Kasumi-1 (cell line): ENCODE measurements at places on chromosomes 5 and 9.

- DNase-seq: peak; percentile 73
These were observed 83.7 kb downstream of the GALNT10 start for GRCh38 chr5:154273963-154274827.

GRCh38 chr5:111447099-111447498 is 65.2 kb downstream of the STARD4 start:
- no peak for DNase-seq

DNA sequence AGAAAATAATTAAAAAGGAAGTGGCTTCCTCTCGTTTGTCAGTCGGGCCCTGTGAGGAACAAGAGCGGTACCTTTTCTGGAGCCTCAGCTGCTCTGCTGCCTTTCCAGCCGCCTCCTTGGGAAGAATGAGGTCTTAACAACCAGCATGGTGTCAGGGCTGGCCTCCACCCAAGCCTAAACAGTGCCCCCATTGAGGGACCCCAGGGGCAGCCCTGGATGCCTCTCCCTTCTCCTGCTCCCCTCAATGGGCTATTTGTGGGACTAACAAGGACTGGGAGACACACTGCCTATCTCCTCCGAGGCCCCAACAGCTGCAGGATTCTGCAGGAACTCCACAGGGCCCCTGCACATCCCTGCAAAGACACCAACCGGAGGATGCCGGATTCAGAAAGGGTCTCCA is 155.4 kb upstream of the MAP3K1 start:
- DNase-seq: no peak

- no peak for DNase-seq
These were observed 288.9 kb upstream of the MPDZ start for GRCh38 chr9:13568405-13568804.

DNA sequence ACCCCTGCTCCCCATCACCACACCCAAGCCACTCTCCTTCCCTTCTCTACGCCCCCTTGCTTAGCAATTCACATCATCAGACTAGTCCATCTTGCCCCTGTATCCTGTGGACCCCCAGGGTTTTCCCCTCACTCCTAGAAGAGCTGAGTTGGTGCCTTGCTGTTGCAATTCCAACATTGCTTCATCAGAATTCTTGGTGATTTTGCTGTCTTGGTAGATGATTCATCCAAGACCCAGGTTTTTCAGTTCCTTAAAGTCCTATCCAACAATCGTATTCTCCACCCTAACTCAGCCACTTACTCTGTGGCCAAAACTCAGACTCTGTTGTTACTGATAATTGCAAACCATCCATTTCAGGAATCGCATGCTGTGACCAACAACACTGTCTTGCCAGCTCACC is 21.4 kb upstream of the CCNJL start:
- DNase-seq: no peak

- DNase-seq: no peak
These were observed 38.0 kb downstream of the RIGI start for GRCh38 chr9:32487981-32488380.

DNA sequence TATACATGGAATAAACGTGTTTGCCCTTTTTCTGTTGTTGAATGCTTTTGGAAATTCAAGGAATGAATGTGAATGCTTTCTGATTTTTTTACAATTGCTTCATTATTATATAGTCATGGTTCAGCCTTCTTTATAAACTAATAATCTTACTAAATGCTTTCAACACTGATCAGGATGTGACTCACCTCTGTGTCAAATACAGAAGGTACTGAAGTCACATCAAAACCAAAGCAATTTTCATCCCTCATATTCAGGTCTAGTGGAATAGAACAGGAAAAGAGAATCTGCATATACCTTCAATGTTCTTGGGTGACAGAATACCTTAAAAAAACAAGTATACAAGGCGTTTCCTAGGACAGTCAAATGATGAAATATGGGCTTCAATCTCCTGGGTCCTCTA is 170.7 kb downstream of the PDE4D start:
- DNase-seq: no peak

- no peak for DNase-seq
These were observed 497.0 kb upstream of the TUSC1 start for GRCh38 chr9:26175264-26175663.

DNA sequence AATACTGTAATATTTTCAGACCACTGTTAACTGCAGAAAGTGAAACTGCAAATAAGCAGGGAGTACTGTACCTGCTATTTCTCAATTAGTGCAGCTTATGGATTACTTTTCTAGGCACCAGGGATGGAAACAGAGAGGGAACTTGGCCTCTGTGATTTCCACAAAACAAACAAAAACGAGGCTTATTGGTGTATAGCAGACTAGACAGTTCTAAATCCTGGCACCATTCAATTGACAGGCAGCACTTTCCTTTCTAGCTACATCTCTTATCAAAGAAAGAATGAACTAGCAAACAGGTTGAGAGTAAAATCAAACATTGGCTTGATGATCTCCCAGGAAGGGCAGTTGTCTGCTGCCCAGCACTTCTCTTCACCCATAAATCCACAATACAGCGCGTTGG is 16.0 kb upstream of the IL33 start:
- DNase-seq: no peak

- no peak for DNase-seq
These were observed 1.2 kb downstream of the MAPK9 start for GRCh38 chr5:180290568-180291233.

- no peak for DNase-seq
These were observed 46.9 kb downstream of the THOC3 start for GRCh38 chr5:175921061-175921730.

DNA sequence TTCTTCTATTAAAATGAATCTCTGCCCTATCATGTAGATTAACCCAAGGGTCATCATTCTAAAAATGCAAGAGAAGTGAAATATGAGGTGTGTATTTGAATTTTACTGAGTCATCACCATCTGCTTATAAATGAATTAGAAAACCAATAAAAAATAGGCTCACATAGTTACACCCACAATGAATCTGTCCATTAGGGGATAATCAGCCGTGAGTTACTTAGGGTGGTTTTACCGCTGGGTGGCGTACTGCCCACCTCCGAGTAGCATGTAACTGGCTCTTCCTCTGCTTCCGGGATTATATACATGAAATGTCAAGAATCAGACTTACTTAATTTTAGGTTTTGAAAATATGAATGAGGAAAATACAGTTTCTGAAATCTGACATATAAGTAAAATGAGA is 332.9 kb upstream of the CCNG1 start:
- DNase-seq: no peak

GRCh38 chr9:133704711-133705181 is 33.4 kb downstream of the SARDH start:
- no peak for DNase-seq

- no peak for DNase-seq
These were observed 830.4 kb upstream of the ZNF608 start for GRCh38 chr5:125576822-125577221.

GRCh38 chr5:91176288-91177016 is 206.7 kb downstream of the ARRDC3 start:
- DNase-seq: no peak

DNA sequence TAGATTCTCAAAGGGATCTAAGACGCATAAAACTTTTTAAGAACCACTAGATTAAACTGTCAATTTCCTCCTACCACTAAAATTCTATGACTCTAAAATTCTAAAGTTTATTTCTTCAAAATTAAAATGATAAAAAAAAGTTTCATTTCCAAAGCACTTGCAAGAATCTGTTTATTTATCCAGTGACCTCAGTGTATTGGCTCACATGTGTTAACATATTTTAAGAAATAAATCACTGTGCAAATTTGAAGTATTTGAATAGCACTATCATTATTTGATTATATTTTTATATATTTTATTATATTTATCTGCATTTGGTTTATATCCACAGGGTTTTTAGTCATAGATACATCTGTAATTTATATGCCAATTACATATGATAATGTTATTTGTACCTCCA is 62.2 kb upstream of the SLC12A2 start:
- no peak for DNase-seq

DNA sequence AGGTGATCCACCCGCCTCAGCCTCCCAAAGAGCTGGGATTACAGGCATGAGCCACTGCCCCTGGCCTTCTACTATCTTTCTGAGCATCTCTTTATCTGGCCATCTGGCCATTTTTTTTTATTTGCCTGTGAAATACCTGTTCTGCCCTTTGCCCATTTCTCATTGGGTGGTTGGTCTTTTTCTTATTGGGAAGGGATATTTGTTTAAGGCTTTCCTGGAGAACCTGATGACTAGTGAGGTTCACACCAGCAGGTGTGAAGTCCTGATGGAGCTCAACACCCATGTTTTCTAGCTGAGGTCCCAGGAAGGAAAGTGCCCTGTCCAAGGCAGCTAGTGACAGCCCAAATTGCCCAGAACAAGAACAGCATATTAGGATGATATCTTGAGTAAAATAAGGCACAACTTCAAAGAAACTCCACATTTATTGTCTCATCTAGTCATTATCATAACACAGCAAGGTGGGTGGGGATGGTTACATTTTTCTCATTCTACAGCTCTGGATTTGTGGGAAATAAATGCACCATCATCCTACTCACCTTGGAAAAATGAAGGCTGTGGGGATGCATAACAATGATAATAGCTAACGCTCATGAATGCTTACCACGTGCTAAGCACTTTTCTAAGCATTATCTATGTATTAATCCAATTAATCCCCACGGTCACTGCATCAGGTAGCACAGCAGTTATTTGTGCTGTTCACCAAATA is 20.3 kb downstream of the SLC36A3 start:
- DNase-seq: no peak

GRCh38 chr9:13744261-13744901 is 464.9 kb upstream of the MPDZ start:
- DNase-seq: no peak

- no peak for DNase-seq
These were observed 505 bp upstream of the ACER2 start for GRCh38 chr9:19408316-19408692.

DNA sequence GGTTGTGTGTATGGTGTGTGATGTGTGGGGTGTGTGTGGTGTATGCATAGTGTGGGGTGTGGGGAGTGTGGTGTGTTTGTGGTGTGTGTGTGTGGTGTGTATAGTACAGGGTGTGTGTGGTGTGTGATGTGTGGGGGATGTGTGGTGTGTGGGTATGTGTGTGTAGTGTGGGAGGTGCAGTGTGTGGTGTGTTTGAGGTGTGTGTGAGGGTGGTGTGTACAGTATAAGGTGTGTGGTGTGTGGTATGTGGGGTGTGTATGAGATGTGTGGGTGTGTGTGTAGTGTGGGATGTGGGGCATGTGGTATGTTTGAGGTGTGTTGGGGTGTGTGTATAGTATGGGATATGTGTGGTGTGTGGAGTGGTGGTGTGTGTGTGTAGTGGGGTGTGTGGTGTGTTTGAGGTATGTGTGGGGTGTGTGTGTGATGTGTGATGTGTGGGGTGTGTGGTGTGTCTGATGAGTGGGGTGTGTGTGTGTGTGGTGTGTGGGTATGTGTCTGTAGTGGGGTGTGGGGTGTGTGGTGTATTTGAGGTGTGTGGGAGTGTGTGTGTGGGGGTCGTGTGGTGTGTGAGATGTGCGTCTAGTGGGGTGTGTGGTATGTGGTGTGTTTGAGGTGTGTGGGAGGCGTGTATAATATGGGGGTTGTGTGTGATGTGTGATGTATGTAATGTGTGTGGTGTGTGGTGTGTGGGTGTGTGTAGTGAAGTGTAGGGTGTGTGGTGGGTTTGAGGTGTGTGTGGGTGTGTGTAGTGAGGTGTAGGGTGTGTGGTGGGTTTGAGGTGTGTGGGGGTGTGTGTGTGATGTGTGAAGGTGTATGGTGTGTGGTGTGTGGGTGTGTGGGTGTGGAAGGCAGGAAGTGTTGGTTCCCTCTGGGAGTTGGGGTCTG is 8.6 kb downstream of the ECSCR start:
- DNase-seq: no peak

GRCh38 chr5:135850671-135851070 is 16.2 kb downstream of the SLC25A48 start:
- no peak for DNase-seq

- DNase-seq: peak; percentile 31
These were observed 26.2 kb downstream of the ARL14EPL start for GRCh38 chr5:116058346-116058936.

GRCh38 chr5:35138232-35138631 is 90.5 kb upstream of the AGXT2 start:
- DNase-seq: no peak

DNA sequence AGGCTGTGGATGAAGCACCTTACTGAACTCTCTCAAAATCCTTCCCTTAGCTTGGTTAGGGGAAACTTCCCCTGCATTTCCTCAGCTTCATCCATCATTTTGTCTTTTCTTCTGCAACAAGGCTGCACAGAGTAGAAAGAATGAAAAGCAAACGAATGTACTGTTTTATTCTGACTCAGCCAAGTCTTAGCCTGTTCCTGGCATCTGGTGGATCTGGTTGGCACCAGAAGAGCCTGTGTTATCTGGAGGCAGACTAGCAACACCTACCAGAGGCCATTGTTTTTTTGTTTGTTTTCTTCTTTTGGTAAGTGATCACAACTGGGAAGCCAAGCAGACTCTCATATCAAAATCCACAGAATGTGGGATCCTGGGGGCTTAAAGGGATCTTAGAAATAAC is 200.7 kb downstream of the FANCC start:
- no peak for DNase-seq

- no peak for DNase-seq
These were observed 125.6 kb downstream of the PAPPA start for GRCh38 chr9:116279230-116279629.
